Right kidney (tissue), 9 donors: ENCODE measurements at places on chromosomes 6 and 20.

- no peak for DNase-seq
These were observed 137.2 kb downstream of the WDR27 start for GRCh38 chr6:169564453-169565240.

GRCh38 chr6:167797011-167797471, 29.7 kb upstream of the AFDN start:
- DNase-seq = no peak

GRCh38 chr6:42796171-42796570, 14.3 kb downstream of the BICRAL start:
- DNase-seq = no peak

DNA sequence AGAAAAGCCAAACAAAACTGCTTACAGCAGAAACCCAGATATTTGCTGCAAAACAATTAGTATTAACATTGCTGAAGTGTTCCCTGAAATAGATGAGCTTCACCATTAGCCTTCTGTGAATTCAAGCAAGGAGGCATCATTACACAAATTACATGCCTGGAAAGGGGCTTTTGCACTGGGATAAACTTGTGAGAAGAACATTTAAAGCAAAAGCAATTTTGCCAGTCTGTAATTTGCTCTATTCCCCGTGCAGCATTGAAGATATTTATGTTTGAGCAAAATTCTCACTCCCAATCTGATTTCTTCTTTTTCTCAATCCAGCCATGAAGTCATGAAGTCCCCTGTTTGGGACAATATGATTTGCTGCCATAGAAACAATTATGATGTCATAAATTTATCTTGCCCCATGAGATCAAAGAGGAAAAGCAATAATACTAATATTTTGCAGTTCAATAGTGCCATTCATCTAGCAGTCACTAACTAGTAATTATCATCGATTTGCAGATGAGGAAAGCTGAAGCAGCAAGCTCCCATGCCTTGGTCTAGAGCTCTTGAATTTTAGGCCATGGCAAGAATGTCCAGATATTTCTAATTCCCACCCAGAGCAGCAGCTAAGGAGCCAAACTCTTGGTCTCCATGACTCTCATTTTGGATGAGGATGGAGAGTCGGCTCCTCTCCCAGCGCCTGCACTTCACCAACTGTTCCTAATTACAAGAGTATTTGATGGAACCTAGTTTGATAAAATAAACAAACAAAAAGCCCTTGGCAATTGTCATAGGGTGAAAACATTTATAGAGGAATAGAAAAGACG, 49.5 kb upstream of the CCN6 start:
- DNase-seq = no peak

GRCh38 chr6:47034421-47034820, 7.7 kb downstream of the ADGRF1 start:
- DNase-seq = no peak

- DNase-seq = no peak
These were observed 6.5 kb upstream of the DST start for GRCh38 chr6:56649053-56649769.

- no peak for DNase-seq
These were observed 660 bp upstream of the TFB1M start for GRCh38 chr6:155314773-155315515.

- no peak for DNase-seq
These were observed 51.9 kb downstream of the RPF2 start for GRCh38 chr6:111033628-111034289.

GRCh38 chr6:62623846-62624532, 338.0 kb upstream of the KHDRBS2 start:
- DNase-seq = no peak

GRCh38 chr6:165906-166305, 126.4 kb upstream of the DUSP22 start:
- DNase-seq = peak; percentile 12

- DNase-seq = no peak
These were observed 24.7 kb downstream of the FNDC1 start for GRCh38 chr6:159193923-159194322.

DNA sequence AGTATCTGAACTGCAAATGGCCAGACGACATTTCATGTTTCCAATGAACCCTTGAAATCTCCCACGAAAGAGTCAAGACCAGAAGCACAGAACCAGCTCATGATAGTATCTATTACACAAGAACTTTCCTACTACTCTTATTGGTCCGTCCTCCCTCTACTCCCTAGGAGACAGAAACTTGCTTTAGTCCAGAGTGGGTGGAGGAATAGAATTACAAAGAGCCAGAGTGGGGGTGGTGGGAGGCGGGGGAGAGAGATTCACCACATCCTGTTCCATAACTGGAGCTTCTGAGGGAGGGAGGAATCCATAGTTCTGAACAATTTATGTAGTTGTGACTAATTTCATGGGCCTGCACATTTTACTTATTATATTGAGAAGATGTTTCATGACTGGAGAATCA, 18.5 kb upstream of the WFDC10A start:
- DNase-seq = no peak

DNA sequence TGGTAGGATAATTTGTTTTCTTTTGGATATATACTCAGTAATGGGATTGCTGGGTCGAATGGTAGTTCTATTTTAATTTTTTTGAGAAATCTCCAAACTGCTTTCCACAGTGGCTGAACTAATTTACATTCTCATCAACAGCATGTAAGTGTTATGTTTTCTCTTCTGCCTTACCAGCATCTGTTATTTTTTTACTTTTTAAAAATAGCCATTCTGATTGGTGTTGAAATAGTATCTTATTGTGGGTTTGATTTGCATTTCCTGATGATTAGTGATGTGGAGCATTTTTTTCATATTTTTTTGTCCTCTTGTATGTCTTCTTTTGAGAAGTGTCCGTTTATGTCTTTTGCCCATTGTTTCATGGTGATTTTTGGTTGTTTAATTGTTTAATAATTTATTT, 11.9 kb downstream of the HINT3 start:
- no peak for DNase-seq

DNA sequence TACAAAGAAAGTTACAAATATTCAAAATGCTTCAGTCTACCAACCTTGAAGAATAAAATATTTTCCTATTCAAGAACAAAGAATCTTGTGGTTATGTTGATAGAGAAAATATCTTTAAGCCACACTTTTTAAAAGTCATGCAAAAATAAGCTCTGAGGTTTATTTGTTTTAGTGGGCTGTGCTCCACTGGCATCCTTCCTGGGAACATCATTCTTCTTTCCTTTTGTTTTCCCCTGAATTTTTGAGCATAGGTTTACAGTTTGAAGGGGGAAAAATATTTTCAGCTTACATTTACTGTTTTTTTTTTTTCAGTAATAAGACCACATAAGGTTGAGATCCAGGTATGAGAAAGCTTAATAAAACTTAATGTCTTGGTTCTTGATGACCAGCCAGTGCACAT, 72.0 kb upstream of the BACH2 start:
- no peak for DNase-seq
